ENCODE measurements at places on chromosomes 12 and 14. TPM values are rescaled to one million over a fixed set of nuclear protein-coding genes. Genes with fewer than 3 reads are reported as not detected.

Gene KRT78
- total RNA-seq = not detected

Gene SPTLC2
- 65.7 TPM for total RNA-seq

Gene TRPV4
- total RNA-seq = not detected

Gene ZNF891
- 1.7 TPM for total RNA-seq

Gene PEBP1
- total RNA-seq = 137 TPM

Gene WNT1
- not detected for total RNA-seq

Gene ASCL1
- not detected for total RNA-seq

Gene PTPN6
- total RNA-seq = 71.6 TPM

Gene TSPAN19
- total RNA-seq = not detected

Gene MGST1
- 11.3 TPM for total RNA-seq

Gene DDN
- 1.1 TPM for total RNA-seq

Gene SLC6A13
- 0.92 TPM for total RNA-seq

Gene KLRC2
- total RNA-seq = 1.4 TPM

Gene DCP1B
- 11.3 TPM for total RNA-seq

Gene ENDOU
- not detected for total RNA-seq

Gene RNASE2
- total RNA-seq = not detected

Gene FOXG1
- not detected for total RNA-seq

Gene MAP1LC3B2
- 2.8 TPM for total RNA-seq

Gene KCNA5
- total RNA-seq = not detected

Gene SIX4
- total RNA-seq = not detected

Gene KRT77
- not detected for total RNA-seq

Gene FAM234B
- 10.1 TPM for total RNA-seq

Gene IFI27
- total RNA-seq = 1.7 TPM

Gene ARHGEF25
- total RNA-seq = 4.0 TPM

Gene SLC5A8
- total RNA-seq = not detected

Gene CLEC2A
- not detected for total RNA-seq

Gene GAS2L3
- 2.7 TPM for total RNA-seq

Gene FLRT2
- total RNA-seq = 1.5 TPM

Gene SPSB2
- 6.0 TPM for total RNA-seq

Gene HOXC10
- total RNA-seq = not detected

Gene ENO2
- 158 TPM for total RNA-seq

Gene MYO1H
- total RNA-seq = not detected

Gene LTB4R2
- total RNA-seq = 13.7 TPM
